ENCODE measurements at places on chromosomes 2 and 18. TPM values are rescaled to one million over a fixed set of nuclear protein-coding genes. Genes with fewer than 3 reads are reported as not detected.

GALR1 gene
- 0.22 TPM for total RNA-seq

ST8SIA5 gene
- total RNA-seq, result not detected

FAM124B gene
- 5.7 TPM for total RNA-seq

CCDC88A gene
- 72.4 TPM for total RNA-seq

UGT1A8 gene
- not detected for total RNA-seq

RESP18 gene
- total RNA-seq, result not detected

SPATA3 gene
- total RNA-seq, result not detected

GAD1 gene
- 0.68 TPM for total RNA-seq

TXNDC2 gene
- total RNA-seq, result not detected

RSAD2 gene
- total RNA-seq, result 6.3 TPM

TCF23 gene
- not detected for total RNA-seq

ALPP gene
- not detected for total RNA-seq

ZNF519 gene
- 4.8 TPM for total RNA-seq

IMPACT gene
- total RNA-seq, result 23.1 TPM

CYS1 gene
- total RNA-seq, result 1.1 TPM

CAB39 gene
- total RNA-seq, result 119 TPM

KIF5C gene
- 4.6 TPM for total RNA-seq

All from subcutaneous adipose tissue (tissue), 4 donors.